ENCODE measurements at places on chromosomes 11 and 22.

- no peak for DNase-seq
Observed at GRCh38 chr22:26887456-26887855, 230.1 kb downstream of the MIAT start.

DNA sequence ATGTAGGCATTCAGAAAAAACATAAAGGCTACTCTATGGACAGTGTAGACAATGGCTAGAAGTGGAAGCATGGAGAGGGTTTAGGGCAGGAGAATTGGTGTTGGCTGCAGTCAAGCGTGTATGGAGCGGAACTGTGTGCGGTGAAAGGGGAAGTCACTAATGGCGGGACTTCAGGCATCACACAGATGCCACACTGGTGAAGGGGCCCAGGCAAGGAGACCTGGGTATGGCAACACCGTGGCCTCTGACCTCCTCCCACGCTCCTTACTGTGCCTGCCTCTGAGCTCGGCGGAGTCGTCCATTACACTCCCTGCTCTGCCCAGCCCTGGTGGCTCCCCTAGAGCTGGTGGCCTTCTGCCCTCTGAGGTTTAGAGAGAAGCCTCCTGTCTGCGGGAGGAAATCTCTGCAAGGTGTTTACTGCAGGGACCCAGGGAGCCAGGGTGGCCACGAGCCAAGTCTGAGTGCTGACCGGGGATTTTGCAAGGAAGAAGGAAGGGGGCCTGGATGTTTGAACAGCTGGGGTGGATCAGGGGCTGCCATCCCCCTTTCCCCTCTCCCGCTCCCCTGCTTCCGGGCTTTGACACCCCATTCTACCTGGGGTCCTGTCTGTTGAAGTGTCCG is 75.1 kb upstream of the TSPAN18 start:
- peak; percentile 19 for DNase-seq

GRCh38 chr11:35963911-35964310 is 20.0 kb downstream of the LDLRAD3 start:
- no peak for DNase-seq

DNA sequence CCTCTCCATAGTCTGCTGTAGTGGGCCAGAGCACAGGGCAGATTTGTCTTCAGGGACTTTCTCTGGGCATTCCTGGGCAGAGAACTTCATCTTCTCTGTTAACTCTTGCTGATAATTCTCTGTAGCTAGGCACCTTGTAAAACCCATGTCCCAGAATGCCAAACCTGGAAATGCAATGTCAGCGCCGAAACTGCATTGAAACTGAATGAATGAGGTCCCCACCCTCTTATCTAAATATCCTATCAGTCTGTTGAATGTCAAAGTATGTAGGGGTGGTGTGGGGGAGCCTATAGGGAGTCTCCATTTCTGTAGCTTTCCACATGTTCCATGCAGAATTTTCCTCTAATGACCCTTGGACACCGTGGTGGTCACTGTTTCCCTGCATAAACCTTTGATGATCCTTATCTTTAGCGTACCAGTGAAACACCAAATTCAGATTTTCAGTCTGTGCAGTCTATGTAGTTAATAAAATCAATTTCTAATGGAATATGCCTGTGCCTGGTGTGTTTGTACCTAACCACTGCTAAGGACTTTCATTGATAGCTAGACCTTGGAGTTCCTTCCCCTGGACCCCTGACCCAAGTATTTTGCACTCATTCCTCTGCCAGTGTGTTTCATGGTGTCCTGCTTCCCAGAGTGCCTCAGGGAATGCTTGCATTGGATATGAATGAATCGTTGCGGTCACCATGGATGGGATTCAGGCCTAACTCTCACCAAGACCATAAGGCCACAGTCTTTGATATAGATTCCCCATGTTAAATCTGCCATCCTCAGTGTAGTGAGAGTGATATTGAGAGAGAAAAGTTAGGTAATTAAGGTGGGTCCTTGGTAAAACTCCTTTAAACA is 2.5 kb upstream of the CABIN1 start:
- no peak for DNase-seq

DNA sequence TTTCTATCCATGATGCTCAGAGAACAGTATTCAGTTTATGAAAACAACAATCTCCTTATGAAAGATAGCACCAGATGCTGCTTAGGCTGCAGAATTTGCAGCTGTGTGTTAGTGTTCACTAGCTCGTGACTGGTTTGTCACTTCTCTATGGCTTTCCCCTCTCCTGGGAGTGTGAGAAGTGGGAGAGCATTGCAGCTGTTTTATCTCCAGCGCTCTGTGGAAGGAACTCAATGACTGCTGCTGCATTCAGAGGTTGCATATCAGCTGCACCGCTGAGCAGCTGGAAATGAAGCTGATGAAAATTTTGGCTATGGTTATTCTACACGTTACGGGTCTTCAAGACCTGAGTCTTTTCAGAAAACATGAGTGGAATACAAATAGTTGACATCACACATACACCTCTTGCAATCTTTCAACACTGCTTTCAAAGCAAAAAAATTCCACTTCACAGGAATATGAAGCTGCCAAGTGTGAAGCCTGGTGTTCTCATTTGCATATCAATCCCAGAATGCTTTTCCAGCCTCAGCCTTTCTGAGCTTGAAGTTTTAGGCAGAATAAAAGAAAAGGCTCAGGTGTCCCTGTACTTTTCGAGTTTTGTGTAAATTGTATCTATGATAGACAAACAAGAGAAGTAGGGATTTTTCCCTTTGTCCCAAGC is 149.3 kb upstream of the DDI1 start:
- no peak for DNase-seq

- DNase-seq = no peak
Observed at GRCh38 chr11:133228471-133229329, 303.6 kb downstream of the OPCML start.

DNA sequence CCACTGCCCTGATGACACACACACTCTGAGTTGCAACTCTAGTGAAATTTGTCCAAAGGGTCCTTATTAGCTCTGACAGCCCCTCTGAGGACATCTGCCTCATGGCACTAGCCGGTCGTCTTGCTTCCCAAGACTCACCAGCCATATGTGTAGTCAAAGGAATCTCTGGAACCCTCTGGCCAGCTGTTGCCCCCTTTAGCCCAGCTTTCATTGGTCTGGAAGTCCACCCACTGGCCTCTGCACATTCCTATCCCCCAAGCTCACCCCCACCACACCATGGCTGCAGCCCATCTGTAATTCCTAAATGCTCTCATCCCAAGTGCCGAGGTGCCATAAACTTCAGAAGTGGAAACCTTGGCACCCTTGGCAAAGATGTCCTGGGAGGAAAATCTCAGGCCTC is 24.3 kb downstream of the SYT7 start:
- no peak for DNase-seq

GRCh38 chr22:24153353-24153752 is 27.9 kb upstream of the SUSD2 start:
- peak; percentile 21 for DNase-seq

DNA sequence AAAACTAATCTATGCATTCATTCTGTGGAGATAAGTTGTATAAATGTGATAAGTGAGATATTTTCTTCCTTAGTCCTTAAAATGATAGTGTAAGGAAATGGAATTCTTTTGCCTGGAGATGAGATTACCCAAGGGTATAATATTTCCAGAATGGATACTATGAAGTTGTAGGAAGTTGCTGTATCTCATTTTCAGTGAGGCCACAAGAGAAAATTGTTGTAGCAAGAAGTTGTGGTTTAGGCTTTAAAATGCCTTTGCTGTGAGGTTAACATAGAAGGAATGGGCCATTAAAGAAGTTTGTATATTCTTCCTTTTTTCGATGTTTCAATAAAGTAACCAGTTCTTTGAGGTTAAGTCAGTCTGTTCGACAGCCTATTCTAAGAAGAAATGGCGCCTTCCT is 50.7 kb upstream of the LIN7C start:
- DNase-seq = no peak

DNA sequence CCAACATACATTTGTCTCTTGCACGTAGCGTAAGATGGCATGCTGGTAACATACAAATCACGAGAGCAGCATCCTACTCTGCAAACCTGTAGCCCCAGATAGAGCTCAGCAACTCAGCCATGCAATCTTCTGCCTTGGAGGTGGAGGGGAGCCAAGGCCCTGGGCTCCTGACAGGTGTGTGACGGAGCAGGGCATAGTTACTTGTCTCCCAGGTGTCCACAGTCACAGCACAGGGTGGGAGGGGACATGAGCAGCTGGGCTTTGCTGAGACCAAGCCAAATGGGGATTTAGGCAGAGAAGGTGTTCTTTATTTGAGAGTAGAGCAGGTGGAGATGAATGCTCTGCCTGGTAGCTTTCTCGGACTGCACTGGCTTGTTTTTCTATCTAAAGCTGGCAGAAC is 111.7 kb downstream of the TEAD1 start:
- no peak for DNase-seq

DNA sequence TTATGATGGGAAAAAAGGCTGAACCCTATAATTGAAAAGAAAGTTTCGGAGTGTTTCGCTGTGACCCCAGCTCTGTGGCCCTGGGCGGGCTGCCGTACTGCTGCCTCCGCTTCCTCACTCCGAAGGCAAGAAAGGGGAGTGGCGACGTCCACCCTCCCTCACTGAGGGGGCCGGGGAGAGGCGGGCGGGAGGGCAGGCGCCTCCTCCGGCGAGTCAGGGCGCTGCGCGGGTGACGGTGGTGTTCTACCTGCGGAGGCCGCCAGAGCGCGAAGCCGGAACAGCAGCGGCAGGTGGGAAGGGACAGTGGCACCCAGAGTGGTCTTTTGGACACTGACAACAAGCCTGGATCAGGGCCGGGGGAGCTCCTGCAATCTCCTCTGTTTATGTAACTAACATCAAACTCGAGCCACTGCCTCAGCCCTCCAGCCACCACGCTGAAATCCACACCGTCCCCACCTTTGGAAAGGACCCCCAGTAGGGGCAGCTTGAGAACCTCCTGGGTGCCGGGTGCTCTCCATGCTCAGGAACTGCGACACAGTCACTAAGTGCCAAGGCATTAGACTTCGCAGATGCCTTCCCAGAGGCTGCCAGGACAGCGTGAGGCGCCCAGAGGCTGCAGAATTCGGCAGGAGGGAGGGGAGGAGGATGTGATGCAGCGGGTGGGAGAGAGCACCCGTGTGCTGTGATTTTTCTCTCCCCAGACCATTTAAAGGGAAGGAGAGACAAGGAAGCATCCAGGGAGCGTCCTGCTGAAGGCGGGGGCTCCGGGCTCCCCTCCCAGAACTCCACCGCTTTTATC is 25.5 kb downstream of the BID start:
- no peak for DNase-seq

DNA sequence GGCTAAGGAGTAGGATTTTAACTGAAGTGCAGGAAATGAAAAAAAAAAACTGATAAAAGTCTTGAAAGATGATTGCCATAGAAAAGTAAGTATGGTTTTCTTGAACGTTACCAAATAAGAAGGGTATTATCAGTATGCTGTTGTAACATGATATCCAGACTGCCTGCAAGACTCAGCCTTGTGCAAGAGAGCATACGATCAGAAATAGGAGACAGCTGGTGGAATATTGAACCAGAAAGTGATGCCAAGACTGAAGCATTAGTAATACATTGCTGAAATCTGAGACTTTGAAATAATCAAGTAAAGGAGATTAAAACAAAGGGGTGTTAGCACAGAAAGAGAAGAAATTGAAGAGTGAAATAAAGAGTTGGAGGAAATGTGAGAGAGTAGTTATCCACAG is 452.7 kb upstream of the CNTN5 start:
- DNase-seq = no peak

- no peak for DNase-seq
Observed at GRCh38 chr22:36304429-36304828, 51.5 kb downstream of the APOL1 start.

DNA sequence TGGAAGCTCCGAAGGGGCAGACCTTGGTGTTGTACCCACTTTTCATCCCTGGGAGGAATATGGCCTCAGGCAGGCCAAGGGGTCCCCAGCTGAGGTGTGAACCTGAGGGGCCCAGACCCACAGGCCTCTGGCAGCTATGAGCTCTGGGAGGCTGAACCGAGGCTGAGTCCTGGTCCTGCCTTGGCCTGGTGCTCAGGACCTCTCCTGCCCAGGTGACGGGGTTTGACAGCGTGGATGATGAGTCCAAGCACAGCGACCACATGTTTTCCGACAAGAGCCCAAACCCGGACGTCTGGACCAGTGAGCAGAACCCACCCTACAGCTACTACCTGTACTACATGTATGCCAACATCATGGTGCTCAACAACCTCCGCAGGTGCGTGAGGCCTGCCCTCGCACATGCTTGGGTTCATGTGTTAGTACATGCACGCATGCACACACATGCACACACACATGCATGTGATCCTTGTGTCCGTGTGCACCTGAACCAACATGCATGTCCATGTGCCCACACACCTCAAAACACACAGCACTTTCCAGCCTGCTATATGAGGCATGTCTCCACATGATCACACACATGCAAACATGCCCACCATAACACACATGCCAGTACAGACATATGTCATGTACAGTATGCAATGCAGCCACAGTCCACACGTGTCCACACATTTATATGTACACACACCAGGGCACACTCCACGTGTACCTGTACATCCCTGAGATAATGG is 40.9 kb downstream of the RNF141 start:
- DNase-seq = no peak

DNA sequence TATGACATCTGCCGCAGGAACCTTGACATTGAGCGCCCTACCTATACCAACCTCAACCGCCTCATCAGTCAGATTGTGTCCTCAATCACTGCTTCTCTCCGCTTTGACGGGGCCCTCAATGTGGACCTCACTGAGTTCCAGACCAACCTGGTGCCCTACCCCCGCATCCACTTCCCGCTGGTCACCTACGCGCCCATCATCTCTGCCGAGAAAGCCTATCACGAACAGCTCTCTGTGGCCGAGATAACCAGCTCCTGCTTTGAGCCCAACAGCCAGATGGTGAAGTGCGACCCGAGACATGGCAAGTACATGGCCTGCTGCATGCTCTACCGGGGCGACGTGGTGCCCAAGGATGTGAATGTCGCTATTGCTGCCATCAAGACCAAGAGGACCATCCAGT is 16.0 kb downstream of the TUBA8 start:
- no peak for DNase-seq

DNA sequence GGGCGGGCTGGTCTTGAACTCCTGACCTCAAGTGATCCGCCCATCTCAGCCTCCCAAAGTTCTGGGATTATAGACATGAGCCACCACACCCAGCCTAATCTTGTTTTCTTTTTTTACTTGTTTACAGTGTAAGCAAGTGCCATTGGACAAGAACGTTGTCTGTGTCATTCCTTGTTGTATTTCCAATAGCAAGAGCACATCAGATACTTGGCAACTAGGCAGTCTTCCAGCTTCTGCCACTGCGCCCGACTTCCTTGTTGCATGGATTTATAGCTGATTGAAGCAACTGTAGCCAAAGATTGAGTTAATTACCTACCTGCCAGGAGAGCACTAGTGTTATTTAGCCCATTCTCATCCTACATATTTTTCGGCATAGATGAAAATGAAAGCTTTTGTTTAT is 3.1 kb upstream of the SGSM3 start:
- DNase-seq = no peak

- no peak for DNase-seq
Observed at GRCh38 chr11:112718483-112718882, 242.7 kb upstream of the NCAM1 start.

- no peak for DNase-seq
Observed at GRCh38 chr11:105226091-105226490, 86.5 kb upstream of the CARD18 start.
